Fibroblast of pulmonary artery (primary cell): ENCODE measurements at places on chromosomes 4 and X.

DNA sequence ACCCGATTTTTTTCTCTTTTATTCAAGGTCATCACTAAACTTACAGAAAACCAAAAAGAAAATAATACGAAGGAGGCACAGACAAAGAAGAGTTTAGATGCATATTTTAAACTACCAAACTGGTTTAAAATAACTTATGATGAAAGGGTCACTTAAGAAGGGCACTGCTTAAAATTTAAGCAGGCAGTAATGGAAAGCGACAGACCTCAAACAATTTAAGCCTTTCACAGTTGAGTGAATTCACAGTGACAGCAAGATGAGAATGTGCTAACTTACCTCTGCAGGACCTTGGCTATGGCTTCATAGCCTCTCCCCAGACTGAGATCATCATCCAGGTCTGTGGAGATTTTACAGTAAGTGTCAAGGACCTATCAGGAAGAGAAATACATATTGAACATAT, 112.1 kb downstream of the TTC29 start:
- DNase-seq = no peak

GRCh38 chr4:151276787-151277562, at the start of gene PRSS48:
PRSS48 (plus strand) TSS chr4:151277161; CDS start chr4:151277173, 12 bp downstream.
- peak; percentile 66 for DNase-seq

GRCh38 chr4:17260166-17260907, 251.6 kb downstream of the QDPR start:
- no peak for DNase-seq

DNA sequence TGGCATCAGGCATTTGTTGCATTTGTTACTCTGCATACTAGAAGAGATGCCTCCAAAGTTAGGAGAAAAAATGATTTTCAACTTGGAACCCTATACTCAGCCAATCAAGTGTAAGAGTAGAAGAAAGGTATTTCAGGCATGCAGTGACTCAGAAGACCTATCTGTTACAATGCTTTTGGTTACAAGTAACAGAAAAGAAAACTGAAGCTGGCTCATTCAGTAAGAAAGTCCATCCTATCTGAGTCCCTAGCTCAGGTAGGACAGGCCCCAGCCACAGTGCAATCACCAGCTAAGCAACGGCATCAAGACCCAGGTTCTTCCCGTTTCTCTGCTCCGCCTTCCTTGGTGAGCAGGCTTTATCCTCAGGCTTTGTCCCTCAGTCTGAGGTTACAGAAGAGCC, 23.3 kb downstream of the MECP2 start:
- peak; percentile 71 for DNase-seq

DNA sequence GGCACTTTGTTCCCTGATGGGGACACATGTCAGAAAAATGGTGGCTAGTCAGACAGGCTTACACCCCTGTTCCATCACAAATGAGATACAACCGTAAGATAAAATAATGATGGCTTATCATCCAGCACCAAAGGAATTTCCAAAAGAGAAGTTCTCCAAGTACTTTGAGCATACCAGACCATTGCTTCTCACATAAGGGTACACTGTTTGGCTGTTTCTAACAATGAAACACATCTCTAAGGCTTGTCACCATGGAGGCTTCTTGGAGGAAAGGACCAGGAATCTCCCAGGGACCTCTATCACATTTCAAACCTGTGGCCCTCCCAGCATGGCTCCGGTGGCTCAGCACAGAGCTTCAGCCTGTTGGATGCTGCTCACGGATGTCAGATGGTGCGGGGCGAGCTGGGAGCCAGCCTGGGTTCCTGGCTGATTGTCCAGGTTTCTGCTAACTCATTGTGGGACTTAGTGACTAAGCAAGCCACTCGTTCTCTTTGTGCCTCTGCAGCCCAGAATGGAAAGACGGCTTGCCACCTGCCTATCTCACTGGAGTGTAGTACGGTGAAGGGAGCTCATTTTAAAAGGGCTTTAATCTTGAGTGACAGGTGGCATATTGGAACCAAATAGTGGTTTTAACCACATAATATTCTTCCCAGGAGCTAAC, 54.5 kb downstream of the FHDC1 start:
- no peak for DNase-seq

- DNase-seq = peak; percentile 59
Measured at GRCh38 chrX:134623293-134624045, 34.8 kb downstream of the PLAC1 start.

GRCh38 chr4:143421609-143422008, 84.9 kb downstream of the GAB1 start:
- no peak for DNase-seq

GRCh38 chr4:161813889-161814288, 349.9 kb downstream of the FSTL5 start:
- DNase-seq = no peak

DNA sequence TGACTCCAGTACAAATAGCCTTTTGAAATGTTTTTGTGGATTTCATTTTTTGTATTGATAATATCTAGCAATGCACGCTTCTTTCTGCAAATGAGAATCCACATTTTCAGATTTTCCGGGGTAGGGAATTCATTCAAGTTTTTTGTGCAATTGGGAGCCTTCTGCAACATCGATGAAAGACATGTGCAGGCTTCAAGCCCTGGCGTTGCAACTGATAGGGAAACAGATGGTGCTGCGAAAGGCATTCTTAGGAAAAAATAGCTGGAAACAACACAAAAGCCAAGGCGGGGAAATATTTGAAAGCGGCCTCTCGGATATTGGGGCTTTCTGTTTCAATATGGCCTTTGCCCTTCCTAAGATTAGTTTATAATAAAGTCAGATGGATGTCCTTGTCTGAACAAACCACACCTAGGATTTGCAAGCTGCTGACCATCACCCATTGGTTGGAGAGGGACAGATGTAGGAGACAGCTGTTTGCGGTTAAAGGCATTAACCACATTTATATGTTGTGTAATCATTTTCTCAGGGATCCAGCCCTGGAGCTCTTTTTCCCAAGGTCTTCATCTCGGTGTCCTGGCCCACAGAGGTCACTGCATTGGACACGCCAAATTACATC, 136.5 kb downstream of the PRKX start:
- DNase-seq = peak; percentile 60

GRCh38 chrX:139720136-139720535, 12.2 kb upstream of the MCF2 start:
- DNase-seq = peak; percentile 16

DNA sequence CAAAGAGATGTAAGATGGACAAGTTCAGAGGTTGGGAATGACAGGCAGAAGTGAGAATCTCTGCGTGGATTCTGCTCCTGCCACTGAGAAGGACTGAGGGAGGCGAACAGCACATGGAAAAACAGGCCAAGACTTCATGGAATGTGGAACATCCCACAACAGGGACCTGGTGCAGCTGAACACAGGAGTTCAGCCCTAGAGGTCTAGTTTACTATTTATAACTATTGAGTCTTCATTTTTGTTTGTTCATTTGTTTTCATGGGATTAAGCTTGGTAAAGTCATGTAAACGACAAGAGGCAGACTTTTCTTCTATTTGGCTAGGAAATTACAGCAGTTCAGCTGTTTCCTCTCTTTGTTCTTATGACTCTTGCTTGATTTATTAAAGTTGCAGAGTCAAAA, 234.5 kb downstream of the MAML3 start:
- DNase-seq = peak; percentile 80

GRCh38 chr4:170589597-170590191, 499.9 kb upstream of the AADAT start:
- DNase-seq = peak; percentile 22

DNA sequence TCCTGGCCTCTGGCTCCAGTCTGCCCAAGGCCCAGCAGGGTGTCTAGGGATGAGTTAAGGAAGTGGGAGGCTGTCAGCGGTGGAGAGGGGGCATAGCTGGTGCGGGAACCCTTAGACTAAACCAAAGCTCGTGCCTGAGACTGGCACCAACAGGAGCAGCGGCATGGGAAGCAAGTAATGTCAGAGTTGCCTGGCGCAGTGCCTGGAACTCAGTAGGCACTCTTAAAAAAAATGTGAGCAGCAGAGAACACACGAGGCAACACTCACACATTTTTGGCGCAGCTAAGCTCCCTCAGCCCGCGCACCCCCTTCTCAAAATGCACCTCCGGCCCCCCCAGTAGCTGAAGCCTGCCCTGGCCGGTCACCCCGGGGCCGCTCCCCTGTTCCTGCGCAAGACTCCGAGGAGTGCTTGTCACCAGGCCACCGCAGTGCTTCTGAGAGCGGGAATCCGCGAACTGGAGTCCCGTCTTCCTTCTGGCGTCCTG, 583 bp downstream of the GABRE start:
- DNase-seq = no peak

- no peak for DNase-seq
Measured at GRCh38 chrX:55816023-55816422, 98.5 kb downstream of the RRAGB start.

DNA sequence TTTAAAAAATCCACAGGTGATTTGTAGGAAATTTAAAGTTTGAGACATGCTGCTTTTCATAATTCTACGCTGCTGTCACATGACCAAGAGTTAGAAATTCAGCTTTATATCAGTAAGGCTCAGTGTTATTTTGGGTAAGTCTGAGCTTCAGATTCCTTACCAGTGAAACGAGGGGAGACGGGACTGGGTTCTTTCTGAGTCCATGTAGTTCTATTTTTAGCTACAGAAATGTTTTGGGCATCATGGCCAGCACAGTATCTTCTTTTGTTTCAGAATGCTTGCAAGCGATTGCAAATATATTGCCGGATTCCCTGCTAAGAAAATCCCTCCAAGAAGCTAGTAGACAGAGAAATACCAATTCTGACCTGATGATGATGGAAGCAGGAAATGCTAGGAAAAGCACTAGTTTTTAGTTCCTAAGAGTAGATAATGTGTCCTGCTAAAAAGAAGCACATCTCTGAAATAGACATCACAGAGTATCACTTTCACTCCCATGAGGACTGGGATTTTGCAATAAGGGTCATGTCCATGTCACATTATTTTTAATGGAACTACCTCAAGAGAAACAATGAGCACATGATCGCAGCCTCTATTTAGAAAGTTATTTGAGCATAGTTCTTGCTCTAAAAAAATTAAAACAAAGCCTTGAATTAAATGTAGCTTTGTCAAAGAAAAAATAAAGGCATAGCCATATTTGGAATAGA, 10.9 kb downstream of the ATP1B4 start:
- no peak for DNase-seq

GRCh38 chr4:106315476-106315967, 487 bp downstream of the TBCK start:
- DNase-seq = peak; percentile 18

DNA sequence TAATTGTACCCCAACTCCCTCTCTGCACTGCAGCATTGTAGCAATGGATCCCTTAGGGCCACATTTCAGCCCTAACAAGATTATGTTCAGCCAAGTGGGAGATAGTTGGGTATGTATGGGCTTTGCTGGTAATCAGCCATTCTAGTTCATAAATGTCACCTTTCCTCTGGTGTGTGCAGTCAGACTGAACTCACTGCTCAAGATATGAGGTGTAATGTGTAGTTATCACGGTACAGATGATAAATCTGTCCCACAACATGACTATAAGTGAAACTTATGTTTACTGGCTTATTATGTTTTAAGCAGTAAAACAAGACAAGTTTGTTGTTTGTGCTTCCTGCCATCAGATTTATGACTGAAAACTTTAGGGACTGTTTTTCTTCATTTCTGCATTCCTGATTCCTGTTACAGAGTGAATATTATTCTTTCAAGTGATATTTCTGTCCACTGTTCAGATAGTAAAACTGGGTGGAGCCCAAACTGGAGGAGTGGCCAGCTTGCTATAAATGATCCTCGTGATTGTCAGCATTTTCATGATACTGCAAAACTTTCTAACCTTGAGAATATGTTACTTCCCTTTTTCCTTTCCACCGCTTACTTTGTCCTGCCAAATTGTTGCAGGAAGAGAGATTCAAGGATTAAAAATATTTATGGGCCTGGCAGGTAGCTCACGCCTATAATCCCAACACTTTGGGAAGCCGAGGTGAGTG, 44.9 kb downstream of the ANAPC4 start:
- no peak for DNase-seq

GRCh38 chr4:186304866-186305505, 39.0 kb downstream of the F11 start:
- peak; percentile 26 for DNase-seq

DNA sequence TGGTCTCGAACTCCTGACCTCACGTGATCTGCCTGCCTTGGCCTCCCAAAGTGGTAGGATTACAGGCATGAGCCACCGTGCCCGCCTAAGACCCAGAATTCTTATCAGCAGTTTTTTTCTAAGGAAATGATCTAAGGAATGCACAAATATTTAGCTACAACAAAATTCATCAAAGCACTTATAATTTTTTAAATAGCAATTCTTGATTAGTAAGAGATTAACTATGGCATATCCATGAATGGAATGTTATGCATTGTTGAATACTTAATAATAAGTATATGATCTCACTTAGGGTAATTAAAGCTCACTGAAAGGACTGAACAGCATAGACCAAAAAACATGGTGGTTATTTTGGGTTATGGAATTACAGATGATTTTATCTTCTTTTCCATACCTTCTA, 18.4 kb downstream of the CENPU start:
- DNase-seq = no peak

DNA sequence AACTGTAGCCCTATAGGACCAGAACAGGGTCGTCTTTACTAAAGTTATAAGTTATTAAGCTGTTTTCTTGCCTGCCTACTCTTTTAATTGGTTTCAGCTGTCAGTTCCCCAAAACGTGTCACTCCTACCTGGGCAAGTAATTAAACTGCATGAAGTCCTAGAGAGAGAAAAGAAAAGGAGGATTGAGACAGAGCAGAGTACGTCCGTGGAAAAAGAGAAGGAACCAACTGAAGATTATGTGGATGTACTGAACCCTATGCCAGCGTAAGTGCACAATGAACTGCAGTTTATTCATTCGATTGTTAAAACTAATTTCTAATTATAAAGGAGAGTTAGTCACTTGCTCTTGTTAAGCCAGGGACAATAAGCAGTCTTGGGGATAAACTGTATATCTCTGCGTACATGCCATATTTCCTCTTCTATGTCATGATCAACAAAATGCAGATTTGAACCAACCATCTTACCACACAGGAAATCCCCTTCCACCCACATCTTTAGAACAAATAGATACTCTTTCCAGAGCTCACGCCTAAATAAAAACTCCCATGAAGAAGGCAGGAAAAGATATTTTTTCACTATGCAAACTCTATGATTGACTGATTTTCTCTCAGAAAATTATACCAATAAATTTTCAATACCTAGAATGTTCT, 22.8 kb downstream of the STAP1 start:
- DNase-seq = no peak

DNA sequence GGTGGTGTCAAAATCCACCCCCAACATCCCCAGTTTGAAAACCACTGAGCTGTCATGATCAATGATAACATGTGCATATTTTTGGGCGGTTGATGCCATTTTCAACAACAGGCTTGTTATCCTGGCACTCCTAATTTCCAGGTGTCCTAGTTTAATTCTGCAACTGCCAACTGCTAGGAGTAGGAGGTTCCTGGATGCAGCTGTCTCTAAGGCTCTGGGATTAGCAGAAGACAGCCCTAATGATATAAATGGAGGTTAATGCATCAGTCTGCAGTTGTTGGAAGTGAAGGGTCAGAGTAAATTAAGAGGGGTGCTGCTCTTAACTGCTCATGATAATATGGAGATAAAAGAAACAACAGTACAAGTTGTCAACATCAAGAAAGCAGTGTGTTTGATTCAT, 23.8 kb downstream of the ARFIP1 start:
- no peak for DNase-seq

GRCh38 chr4:6461301-6462165, 10.9 kb downstream of the PPP2R2C start:
- DNase-seq = no peak
